Skeletal muscle tissue (tissue), 5 donors: ENCODE measurements at places on chromosomes 11 and 22. TPM values are rescaled to one million over a fixed set of nuclear protein-coding genes. Genes with fewer than 3 reads are reported as not detected.

The OR56A1 gene
- under 0.01 TPM for total RNA-seq

The GRAP2 gene
- total RNA-seq = under 0.01 TPM

The OOSP4B gene
- total RNA-seq = not detected

The FGF19 gene
- total RNA-seq = not detected

The ACTN3 gene
- total RNA-seq = 156 TPM

The UBQLN3 gene
- 0.52 TPM for total RNA-seq

The C11orf42 gene
- not detected for total RNA-seq

The FLRT1 gene
- 0.52 TPM for total RNA-seq

The OR8A1 gene
- not detected for total RNA-seq
